Activated B cell treated with CpG ODN at 0.5 μM for 24 hours (primary cell): ENCODE measurements at places on chromosomes 11 and 22. TPM values are rescaled to one million over a fixed set of nuclear protein-coding genes. Genes with fewer than 3 reads are reported as not detected.

GAB4 gene
- total RNA-seq: 0.29 TPM in 1 of 2 replicates, not detected in the other

- DNase-seq: no peak
Measured at GRCh38 chr22:28015676-28016601, 96.9 kb upstream of the PITPNB start.

YPEL4 gene
- total RNA-seq: not detected in 2 replicates

DNA sequence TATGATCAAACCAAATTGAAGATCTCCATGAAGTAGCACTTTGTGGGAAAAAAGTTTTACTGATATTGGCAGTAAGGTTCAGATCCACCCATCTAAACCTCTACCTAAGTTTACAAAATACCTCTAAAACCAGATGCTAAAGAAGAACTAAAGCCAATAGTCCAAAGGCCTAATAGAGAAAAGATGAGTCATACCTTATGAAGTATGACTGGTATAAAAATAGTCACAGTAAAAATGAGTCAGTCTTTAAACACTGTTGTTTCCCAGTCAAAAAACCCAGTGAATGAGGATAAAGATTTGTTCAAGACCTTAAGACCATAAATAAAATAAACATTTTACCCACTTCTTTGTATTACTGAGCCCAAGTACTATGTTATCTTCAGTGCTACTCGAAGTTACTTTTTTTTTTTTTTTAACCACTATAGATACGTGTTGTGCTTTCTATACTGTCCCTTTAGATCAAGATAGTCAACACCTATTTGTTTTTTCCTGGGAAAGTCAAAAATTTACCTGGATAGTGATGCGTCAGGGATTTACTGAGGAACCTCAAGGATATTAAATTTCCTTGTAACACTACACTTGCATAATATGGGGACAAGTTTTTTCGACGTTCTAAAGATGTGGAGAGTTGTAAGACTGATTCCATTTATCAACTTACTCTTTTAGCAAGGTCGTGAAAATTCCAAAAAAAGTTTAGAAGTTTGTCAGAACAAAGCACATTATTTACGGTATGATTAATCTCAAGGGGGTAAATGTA lies 87.3 kb downstream of the CCDC73 start:
- DNase-seq: no peak

ACTN3 gene
- total RNA-seq: 0.10 TPM in 1 of 2 replicates, not detected in the other

DNA sequence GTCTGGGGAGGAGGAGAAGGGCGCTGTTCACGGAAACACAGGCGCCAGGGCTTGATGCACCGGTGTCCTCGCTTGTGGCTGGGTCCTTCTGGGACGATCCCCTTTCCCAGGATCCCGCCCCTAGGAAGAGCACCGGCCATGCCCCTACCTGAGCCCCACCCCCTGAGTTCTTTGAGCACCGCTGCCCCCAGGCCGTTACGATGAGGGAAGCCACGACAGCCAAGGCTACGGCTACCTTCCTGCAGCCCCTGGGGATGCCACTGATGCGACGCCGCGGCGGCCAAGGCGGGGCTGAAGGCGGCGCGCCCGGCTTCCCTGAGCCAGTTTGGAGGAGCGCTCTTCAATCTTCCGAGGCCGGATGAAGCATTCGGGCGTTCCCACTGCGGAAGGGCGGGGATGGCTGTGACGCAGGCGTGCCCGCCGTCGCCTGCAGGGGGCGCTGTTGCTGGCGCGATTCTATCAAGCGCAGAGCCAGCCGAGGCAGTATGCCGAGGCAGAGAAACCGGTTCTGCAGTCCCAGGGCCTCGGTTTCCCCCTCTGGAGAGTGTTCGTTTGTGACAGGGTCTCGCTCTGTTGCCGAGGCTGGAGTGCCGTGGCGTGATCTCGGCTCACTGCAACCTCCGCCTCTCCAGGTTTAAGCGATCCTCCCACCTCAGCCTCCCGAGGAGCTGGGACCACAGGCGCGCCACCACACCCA lies 9.7 kb upstream of the NEFH start:
- peak; percentile 54 for DNase-seq

GRCh38 chr11:66951927-66952337 lies 6.3 kb downstream of the PC start:
- DNase-seq: no peak

RAG1 gene
- 0.10 and 0.24 TPM in 2 replicates for total RNA-seq

MAML2 gene
- 20.9 and 24.8 TPM in 2 replicates for total RNA-seq

- no peak for DNase-seq
Measured at GRCh38 chr11:73199446-73199845, 18.6 kb upstream of the P2RY2 start.

DNA sequence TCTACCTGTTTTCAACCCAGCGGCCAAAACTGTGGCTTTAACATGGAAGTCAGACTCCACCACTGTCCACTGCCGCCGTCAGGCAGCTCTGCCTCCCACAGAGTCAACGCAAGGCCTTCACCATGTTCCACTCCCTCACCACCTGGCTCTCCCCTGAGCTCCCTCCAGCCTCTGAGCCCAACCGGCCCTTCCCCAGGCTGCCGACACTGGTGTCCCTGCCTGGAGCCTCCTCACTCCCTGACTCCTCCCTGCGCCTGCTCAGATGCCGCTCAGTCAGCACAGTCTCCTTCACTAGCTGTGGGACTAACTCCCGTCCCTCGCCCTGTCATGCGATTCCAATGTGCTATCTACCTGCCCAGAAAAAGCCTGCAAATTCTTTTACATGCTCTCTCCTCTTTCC lies 16.3 kb downstream of the SULT4A1 start:
- DNase-seq: no peak

DNA sequence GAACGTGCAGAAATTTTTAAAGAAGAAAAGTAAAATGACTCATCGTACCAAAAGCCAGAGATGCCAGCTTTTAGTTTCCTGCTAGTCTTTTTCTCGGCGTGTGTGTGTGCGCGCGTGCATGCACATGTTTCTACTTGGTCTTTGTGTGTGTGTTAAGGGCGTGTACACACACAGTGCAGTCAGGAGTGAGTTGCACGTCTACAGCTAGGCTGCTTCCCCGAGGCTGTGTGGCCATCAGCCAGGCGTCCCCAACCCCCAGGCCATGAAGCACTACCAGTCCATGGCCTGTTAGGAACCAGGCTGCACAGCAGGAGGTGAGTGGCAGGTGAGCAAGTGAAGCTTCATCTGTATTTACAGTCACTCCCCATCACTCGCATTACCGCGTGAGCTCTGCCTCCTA lies 36.4 kb downstream of the KCNQ1 start:
- DNase-seq: no peak

- DNase-seq: no peak
Measured at GRCh38 chr22:44455963-44456358, 42.1 kb downstream of the RTL6 start.

- no peak for DNase-seq
Measured at GRCh38 chr11:64034411-64034811, 1.3 kb upstream of the FLRT1 start.

UBE4A gene
- 28.4 and 34.2 TPM in 2 replicates for total RNA-seq

DNA sequence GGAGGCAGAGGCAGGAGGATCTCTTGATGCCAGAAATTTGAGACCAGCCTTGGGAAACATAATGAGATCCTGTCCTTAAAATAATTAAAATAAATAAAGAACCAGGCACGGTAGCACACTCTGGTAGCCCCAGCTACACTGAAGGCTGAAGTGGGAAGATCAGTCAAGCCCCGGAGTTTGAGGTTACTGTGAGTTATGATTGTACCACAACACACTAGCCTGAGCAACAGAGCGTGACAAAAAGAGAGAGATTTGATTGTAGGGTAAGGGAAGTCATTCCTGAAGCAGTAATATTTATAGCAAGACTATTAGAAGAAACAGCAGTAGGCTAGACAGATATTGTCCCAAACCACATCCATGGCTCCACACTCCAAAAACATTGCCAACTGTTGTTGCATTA lies 1408.4 kb upstream of the TENM4 start:
- no peak for DNase-seq

DNA sequence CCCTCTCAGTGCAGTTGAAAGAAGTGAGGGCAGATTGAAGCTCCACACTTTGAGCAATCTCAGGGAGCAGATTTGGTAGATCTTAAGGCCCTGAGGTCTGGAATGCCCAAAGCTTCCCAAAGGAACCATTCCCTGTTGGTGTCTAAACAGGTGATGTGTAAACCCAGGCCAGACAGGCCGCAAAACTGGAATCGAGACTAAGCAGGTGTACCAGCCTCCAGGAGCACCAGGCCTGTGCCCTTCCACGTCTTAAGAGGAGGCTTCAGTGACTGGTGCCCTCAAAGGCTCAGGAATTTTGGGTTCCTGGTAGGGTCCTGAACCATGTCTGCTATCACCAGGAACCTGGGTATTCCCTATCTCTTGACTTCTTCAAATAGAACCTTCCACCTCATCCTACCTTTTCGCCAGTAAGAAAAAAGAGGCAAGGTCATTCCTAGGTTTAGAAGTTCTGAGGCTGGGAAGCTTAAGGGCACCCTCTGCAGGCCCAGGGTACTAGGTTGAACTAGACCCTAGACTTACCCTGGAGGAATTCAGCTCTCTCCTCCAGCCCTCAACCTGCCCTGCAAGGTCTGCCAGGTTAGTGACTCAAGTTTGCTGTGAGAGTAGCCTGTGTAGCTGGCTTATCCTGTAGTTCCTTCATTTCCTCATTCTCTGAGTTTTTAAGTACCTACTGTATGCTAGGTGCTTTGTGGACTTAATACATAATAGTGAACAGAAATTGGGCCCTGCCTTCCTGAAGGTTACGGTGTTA lies 100.0 kb upstream of the NNMT start:
- DNase-seq: no peak

DNA sequence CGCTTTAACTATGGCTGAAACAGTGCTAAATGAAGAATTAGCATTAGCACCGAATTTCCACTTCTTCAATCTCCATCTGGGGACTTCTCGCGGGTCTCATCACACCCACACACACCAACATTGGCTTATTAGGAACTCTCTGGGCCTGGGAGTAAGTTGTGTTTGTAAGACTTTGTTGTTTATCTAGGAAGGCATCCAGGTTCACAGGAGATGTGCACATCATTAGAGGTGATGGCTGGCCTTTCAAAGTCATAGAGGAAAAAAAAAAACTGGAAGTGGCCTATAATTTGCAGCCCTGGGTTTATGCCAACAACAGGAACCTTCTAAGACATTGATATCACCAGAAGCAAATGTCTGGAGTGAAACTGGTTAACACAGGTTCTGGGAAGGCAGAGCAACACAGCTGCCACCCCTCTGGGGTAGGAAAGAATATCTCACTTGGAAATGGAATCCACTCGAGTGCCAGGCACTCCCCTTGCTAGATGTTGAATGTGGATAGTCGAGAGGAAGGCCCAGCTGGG lies 84.5 kb downstream of the TRAF6 start:
- no peak for DNase-seq

BCO2 gene
- total RNA-seq: 1.4 and 3.2 TPM in 2 replicates

SLC25A18 gene
- total RNA-seq: 0.15 and 0.27 TPM in 2 replicates

FXYD2 gene
- total RNA-seq: 40.4 and 44.6 TPM in 2 replicates
